Glomerular endothelial cell (primary cell): ENCODE measurements at places on chromosomes 5 and 9. TPM values are rescaled to one million over a fixed set of nuclear protein-coding genes. Genes with fewer than 3 reads are reported as not detected.

Gene FAM219A
- total RNA-seq = 37.5 and 49.8 TPM in 2 replicates

Gene SFXN1
- 54.1 and 58.6 TPM in 2 replicates for total RNA-seq

Gene LRRC70
- total RNA-seq = 27.5 and 29.4 TPM in 2 replicates

Gene CFAP77
- not detected in 2 replicates for total RNA-seq

Gene GOLM1
- total RNA-seq = 100 and 120 TPM in 2 replicates

Gene ARHGEF37
- 4.6 and 8.5 TPM in 2 replicates for total RNA-seq

Gene PITX1
- total RNA-seq = not detected in 2 replicates

Gene GABRA1
- not detected in 2 replicates for total RNA-seq

Gene ARHGEF39
- 0.39 and 0.58 TPM in 2 replicates for total RNA-seq

Gene NUTM2G
- not detected in 2 replicates for total RNA-seq

Gene TRIO
- total RNA-seq = 227 and 304 TPM in 2 replicates

Gene PGGT1B
- total RNA-seq = 7.3 and 10.7 TPM in 2 replicates

Gene NAIF1
- total RNA-seq = 6.8 and 8.4 TPM in 2 replicates

Gene FBXO10
- 14.1 and 16.0 TPM in 2 replicates for total RNA-seq

Gene SPINK5
- total RNA-seq = 0.12 and 3.2 TPM in 2 replicates

Gene GADD45G
- 0.35 and 0.97 TPM in 2 replicates for total RNA-seq

Gene CLIC3
- total RNA-seq = 0.29 and 2.3 TPM in 2 replicates
